ENCODE measurements at places on chromosomes 7 and 10. TPM values are rescaled to one million over a fixed set of nuclear protein-coding genes. Genes with fewer than 3 reads are reported as not detected.

Gene PTF1A
- not detected for total RNA-seq

Gene LRRC61
- 8.4 TPM for total RNA-seq

Gene FOXI2
- total RNA-seq, result not detected

Gene CADPS2
- not detected for total RNA-seq

Gene MRLN
- total RNA-seq, result not detected

- no peak for DNase-seq
These were observed 8.3 kb downstream of the ALKBH4 start for GRCh38 chr7:102456327-102456726.

DNA sequence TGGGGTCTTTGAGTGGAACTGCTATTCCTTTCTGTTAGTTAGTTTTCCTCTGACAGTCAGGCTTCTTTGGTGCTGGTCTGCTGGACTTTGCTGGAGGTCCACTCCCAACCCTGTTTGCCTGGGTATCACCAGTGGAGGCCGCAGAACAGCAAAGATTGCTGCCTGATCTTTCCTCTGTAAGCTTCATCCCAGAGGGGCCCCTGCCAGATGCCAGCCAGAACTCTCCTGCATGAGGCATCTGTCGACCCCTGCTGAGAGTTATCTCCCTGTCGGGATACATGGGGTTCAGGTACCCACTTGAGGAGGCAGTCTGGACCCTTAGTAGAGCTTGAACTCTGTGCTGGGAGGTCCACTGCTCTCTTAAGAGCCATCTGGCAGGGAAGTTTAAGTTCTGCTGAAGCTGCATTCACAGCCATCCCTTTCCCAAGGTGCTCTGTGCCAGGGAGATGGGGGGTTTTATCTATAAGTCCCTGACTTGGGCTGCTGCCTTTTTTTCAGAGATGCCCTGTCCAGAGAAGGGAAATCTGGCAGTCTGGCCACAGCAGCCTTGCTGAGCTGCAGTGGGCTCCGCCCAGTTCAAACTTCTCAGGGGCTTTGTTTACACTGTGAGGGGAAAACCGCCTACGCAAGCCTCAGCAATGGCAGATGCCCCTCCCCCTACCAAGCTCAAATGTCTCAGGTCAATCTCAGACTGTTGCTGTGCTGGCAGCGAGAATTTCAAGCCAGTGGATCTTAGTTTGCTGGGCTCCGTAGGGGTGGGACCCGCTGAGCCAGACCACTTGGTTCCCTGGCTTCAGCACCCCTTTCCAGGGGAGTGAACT lies 89.7 kb upstream of the CDK6 start:
- no peak for DNase-seq

- DNase-seq, result no peak
These were observed 211.7 kb upstream of the HABP2 start for GRCh38 chr10:113341138-113341537.

DNA sequence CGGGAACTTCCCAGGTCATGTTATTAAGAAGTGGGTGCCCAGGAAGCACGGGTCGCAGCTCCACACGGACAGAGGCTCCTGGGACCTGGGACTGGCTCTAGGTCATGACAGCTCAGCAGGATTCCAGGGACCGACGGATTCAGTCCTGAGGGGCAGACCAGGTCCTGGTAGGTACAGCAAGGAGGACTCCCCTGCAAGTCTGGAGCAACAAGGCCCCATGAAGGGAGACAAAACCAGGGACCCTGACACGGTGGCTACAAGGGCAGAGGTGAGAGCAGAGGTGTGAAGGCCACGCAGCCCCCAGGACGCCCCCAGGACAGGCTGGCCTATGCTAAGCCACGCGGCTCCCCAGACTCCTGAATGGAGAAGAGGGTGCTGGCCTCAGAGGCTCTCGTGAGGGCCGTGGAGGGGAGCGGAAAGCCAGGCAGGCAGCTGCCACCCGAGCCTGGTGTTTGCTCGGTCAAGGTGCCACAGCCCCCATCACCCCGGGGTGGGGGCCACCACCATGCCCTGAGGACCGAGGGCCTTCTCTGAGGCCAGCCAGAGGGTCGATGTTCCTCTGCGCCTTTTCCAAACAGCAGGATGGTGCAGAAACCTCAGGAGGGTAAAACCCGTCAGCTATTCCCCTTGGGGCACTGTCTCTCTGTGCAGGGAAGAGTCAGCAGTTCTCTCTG lies 348.9 kb downstream of the PTPRN2 start:
- DNase-seq, result no peak

DNA sequence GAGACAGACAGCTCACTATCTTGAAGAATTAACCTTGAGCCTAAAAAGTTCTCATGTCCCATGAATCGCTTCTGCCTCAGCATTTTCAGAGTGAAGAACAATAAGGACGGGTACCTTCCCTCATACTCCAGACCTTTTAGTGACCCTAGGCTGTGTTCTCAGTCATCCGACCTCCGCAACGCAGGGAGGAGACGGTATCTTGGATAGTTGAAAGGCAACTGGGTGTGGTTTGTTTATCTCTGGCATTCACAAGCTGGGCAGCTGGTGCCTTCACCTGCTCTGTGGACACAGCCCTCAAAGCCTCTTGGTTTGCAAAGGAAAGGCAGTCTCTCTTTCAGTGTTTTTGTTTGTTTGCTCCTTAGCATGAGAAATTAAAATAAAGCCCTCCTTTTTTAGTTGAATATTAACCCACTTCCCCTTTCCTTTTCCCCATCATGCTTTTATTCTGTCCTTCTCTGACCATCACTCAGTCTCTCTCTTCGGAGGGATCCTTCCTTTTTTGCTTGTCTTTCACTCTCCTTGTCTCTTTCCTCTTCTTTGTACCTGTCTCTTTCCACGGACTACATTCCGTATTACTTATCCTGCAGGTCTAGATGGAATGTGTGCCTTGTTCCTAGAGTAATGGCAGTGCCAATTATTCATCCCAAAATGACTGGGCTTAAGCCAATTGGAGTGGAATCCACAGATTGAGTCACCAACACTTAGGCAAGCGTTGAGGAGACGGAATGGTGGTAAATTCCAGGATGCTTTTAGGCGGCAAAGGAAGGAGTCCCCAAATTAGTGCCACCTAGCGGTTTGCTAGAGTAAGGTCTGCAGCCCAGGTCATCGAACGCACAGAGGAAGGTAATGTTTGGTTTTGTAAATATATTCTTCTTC lies 45.8 kb downstream of the PRR15 start:
- no peak for DNase-seq

- no peak for DNase-seq
These were observed 354.2 kb downstream of the DNAJB6 start for GRCh38 chr7:157690833-157691585.

DNA sequence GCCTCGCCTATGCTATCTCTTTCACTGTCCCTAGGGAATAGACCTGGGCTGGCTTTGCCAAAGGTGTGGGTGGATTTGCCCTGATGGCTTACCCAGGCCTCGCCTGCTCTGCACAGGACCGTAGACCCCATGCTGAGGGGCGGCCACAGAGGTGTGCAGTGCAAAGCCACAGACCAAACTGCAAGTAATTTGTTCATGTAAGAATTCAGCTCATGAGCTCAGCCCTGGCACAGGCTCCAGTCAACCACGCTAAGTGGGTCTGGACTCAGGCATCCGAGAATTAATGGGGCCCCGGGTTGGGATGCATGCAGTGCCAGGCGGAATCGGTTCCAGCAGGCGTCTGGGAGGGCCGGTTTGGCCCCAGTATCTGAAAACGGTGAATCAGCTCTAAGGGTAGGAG lies 445.2 kb downstream of the DNAJB6 start:
- DNase-seq, result no peak

- DNase-seq, result no peak
These were observed 363.9 kb upstream of the MGMT start for GRCh38 chr10:129102906-129103693.

DNA sequence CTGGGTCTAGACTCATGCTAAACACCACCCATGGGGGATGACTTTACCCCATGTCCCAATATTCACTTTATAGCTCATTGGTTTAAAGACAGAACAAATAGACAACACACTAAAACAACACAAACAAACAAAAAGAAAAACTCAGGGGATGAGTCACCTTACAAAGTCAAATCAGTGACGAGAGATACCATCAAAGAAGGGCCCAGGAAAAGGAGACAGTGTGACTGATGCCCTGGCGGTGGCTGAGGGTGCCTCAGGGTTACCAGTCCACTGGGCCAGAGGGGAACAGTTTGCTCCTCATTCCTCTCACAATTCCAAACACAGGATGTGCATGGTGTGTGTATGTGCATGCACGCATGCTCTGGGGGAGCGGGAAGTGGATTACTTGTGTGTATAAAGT lies 171.3 kb upstream of the PRKCQ start:
- DNase-seq, result no peak

- no peak for DNase-seq
These were observed 754 bp upstream of the PHYHIPL start for GRCh38 chr10:59175538-59176240.

DNA sequence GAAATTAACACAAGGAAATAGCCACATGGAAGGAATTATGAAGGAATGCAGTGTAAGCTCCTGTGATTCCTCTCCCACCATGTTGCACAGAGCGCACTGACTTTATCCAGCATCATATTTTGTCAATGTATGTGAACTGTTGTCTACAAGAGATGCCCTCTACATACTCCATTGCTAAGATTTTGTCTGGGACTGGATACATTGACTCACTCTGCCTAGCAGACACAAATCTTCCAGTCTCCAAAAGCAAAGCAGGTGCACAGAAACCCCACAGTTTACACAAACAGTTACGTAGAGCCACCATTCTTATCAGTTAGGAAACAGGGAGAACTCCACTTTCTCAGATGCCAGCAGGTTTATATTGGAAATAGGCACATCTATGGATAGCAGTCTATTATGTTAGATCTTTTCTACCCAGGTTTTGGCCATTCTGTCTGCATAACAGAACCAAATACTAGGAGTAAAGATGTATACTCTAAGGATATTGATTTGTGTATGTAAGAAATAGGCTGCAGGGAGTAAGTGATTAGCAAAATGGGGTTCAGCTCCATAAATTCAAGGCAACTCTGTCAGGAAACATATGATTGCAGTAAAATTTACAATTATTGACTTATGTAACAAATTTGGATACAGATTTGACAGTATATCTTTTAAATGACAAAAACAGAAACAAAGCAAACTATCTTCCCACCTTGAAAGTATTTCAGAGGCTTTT lies 1.5 kb downstream of the AKR1C2 start:
- no peak for DNase-seq

DNA sequence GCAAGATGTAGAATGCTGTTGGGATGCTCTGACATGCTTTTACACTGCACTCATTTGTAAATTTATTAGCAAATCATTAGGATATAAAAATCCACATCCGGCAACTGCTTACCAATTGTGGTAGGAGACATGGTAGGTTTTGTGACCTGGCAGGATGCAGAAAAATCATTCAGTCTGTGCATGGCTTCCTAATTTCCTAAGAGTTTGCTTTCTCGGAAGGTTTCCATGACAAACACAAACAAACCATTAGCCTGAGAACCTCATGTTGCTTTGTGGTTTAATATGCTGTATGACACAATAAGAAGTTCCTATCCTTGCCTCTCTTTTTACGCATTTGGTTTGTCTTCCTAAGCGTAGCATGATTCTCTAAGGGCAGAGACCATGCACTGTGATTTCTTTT lies 14.7 kb upstream of the LMBR1 start:
- no peak for DNase-seq

DNA sequence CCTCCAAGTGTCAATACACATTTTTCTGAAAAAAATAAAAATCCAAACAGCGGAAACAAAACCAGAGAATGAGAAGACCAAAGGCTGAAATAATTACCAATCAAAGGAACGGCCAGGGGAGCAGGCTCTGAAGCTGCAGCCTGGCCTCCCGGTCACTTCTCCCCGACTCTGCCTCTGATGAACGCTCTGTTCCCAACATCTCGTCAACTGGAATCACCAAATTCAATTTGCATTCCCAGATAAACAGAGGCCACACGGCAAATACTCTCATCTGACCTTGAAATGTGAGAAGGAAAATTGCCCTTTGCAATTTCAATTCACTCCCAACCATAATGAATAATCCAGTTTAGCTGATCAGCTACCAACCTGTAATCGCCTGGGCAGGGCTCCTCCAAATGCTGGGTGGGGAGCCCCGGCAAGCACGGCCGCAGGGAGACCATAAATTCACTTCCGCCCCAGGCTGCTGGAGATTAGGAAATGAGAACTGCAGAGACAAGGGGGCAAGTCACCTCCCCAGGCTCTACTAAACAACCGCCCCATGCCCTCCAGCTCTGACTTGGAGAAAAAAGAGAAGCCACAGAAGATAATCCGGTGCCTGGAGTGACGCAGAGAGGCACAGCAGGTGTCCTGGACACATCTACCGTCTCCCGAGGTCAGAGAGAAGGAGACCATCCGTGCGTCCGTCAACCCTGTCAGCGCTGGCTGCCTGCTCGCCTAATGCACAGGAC lies 153.2 kb downstream of the MAD1L1 start:
- no peak for DNase-seq

GRCh38 chr7:99707096-99707495 lies 27.3 kb upstream of the CYP3A5 start:
- no peak for DNase-seq

- no peak for DNase-seq
These were observed 5.0 kb downstream of the TBX20 start for GRCh38 chr7:35248576-35249536.

- no peak for DNase-seq
These were observed 103.1 kb downstream of the KLF6 start for GRCh38 chr10:3681642-3682554.

GRCh38 chr7:101128040-101128834 lies 1.3 kb downstream of the SERPINE1 start:
- no peak for DNase-seq

DNA sequence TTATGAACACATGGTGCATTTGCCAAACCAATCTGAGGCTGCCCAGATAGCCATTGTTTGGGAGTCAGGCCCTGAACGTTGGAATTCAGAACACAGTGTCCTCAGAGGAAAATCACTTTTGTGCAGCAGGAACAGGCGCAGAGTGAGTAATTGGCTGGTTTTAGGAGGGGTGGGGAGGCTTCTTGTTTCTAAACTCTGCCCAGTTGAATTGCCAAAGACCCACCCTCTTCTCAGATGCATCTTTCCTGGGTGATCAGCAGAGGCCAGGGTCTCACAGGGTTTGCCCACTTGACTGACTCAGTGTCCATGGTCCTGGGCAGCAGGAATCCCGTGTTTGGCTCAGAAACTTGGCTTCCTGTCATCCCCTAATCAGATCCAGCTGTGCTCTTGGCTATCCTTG lies 24.3 kb downstream of the PRLHR start:
- no peak for DNase-seq

DNA sequence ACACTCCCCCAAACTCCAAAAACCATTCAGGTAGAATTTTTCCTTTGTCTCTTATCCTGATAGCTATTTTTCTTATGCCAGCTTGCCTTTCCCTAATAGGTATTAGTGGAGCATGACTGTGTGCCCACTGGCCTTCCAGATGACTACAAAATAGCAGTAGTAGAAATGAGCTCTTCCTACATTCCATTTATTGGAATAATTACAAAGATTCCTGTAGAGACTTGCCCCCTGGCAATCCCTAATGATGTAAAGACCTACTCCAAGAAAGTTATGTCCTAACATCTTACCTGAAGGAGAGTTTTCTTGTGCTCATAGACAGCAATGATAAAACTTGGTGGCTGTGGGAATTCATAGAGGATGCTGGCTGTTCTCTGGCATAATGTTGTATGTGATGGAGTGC lies 501.8 kb downstream of the GATA3 start:
- DNase-seq, result no peak

DNA sequence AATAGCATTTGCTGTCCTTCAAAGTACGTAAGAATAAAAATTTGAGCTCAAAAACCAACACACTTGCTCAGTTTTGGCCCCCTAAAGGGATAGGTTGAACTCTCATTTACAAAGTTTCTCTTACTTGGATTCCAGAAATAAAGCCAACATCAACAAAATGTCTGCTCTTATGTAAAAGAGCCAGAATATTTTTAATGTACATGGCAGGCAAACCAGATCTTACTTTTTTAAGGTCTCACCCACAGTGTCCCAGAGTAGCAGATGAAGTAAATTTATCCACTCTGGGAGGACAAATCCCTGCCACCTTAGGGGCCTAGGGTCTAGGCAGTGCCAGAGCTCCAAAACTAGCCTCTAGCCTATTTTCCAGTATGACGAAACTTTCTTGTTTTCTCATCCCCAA lies 159.6 kb downstream of the SKAP2 start:
- DNase-seq, result no peak
